Fibroblast of lung (primary cell): ENCODE measurements at places on chromosomes 3 and 15.

DNA sequence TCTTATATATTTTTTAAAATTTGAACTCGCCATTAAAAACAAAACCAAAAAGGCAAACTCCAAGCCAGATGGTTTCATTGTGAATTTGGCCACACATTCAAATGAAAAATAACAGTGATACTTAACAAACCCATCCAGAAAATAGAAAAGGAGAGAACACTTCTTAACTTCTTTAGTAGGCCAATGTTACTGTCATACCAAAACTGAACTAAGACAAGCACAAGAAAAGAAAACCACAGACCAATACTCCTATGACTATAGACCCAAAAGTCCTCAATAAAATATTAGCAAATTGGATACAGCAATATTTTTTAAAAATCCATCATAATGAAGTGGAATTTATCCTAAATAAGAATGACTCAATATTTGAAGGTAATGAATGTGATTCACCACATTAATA, 73.5 kb upstream of the ALDH1A3 start:
- no peak for DNase-seq

DNA sequence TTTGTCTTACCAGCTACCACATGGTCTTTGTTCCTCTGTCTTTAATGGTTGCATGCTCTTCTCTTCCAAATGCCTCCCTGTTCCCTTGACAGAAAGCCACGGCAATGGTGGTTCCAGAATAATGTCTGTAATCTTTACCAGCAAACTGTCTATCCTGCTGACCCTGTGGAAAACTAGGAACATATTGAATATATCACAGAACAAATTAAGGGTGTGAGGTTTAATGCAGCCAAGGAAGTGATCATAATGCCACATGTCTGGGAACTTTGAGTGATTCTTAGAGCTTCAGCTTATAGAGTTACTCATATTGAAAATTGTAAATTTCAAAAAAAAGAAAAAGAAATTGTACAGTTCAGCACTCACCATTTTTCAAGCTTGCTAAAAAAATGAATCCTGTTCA, 282.9 kb upstream of the RARB start:
- DNase-seq, result no peak

DNA sequence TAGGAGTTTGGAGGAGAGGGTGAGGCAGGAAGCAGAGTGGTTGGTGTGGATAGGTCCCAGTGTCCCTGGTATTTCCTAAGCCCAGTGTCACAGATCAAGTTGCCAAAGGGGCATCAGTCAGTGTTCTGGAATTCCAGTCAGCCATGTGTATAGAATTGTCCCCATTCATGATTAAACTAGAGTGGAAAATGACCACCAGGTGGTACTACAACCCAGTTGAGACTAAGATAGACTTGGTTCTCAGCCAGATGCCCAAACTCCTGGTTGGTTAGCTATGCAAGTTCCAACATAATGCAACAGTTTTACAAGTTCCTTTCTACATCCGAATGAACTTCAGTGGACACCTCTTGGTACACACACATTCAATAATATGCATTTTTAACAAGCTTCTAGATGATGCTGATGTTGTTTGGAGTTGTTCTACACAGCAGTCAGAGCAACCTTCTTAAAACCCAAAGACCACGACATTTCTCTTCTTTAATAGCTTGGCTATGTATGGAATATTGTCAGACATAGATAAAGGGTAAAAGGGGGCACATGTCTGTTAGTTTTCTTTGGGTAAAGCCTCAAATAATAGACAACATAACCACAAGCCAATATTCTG, 8.4 kb upstream of the ATR start:
- peak; percentile 72 for DNase-seq

GRCh38 chr15:57652481-57652880, 54.0 kb upstream of the POLR2M start:
- DNase-seq, result no peak

DNA sequence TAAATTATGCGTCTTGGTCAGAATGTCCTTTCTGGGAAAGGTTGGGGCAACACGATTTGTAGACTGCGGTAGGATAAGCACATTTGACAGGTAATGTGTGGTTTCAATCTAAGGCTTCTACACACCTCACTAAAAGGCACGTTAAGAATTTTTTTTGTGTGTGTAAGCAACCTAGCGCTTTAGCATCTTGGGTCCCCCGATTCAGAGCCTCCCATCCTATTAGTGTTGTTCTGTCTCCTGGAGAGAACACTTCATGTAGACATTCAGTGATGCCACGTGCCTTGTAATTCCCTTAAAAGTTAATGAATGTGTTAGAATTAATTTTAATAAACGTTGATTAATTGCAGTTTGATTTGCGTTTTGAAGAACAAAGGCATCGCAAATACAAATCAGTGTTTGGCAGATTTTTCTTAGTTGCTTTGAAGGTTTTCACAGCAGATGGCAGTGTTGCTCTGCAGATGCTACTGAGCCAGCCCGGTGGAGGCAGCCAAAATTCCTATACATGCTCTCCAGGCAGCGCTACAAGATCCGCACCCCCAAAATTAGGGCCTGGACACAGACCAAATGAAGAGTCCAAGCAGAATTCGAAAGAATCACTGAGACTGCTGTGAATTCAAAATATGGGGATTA, 63.5 kb downstream of the OTOL1 start:
- peak; percentile 61 for DNase-seq

DNA sequence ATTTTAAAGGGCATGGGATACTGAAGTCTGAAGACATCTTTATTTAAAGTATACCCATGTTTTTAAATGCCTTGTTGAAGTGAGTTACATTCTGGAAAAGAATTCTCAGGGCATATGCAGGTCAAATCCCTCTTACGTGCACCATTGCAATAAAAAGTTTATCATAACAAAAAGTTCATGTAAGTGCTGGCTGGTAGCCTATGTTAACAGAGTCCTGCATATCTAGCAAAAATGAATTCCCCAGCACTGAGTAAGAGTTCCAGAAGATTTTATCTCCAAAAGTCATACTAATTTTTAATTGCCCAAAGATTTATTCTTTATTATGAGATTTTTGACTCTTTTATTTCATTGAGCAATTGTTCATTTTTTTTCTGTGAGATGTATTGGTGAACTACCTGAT, 104.7 kb upstream of the ROBO1 start:
- peak; percentile 92 for DNase-seq

GRCh38 chr3:24540821-24541220, 46.2 kb upstream of the THRB start:
- no peak for DNase-seq

- DNase-seq, result peak; percentile 56
These were observed 163.6 kb downstream of the KCNMB2 start for GRCh38 chr3:178699810-178700209.

DNA sequence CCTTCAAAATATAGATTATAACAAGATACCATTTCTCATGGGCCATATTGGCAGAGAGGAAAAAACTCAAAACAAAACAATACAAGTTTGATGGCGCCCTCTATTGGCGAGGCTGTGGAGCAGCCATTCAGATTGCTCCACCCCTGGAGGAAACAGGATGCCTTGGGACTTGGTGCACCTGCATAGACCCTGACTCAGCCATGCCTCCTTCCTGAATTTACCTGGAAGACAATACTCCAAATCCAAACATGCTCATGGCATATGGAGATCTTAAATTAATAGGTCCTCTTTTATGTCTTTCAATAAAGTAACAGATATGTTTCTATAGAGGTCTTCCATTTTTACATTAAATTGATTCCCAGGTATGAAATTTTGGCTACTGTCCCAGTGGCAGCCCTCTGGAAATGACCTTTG, 90.0 kb downstream of the APBA2 start:
- peak; percentile 43 for DNase-seq

DNA sequence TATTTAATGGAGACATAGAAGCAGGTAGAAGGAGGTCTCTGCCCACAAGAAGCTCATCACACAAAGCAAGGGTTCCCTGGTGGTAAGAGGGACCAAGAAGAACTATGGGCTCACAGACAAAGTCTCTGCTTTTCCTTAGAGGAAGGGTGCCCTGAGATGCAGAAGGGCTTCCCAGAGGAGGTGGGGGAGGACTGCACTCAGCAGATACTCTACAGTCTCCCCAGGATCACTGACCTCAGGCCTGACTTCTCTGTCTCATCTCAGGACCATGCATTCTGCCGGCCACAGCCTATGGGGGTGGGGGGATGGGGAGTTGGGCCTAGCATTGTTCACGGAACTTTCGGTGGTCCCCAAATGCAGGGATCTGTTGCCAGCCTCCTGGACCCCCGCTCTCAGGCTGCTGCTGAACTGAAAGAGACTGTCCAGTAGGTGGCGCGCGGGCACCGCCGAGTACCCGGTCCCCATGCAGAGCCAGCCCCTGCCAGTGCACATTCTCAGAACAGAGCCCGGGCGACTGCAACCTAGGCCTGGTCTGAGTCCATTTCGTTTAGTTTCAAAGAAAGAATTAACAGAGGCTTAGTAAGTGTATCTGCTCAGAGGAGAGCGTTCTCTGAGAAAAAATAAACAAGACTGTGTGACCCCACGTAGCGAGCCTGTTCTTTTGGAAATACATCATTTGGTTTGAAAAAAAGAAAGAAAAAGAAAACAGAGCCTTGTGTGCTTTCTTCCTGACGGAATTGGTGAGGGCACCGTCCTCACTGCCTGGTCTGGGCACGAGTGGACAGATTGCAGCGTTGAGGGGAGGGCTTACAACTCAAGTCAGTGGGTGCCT, 74.1 kb downstream of the LRTM1 start:
- DNase-seq, result peak; percentile 61

GRCh38 chr3:63193647-63194046, 84.5 kb upstream of the SYNPR start:
- peak; percentile 27 for DNase-seq

GRCh38 chr15:34847598-34847997, 52.2 kb upstream of the ACTC1 start:
- DNase-seq, result no peak

DNA sequence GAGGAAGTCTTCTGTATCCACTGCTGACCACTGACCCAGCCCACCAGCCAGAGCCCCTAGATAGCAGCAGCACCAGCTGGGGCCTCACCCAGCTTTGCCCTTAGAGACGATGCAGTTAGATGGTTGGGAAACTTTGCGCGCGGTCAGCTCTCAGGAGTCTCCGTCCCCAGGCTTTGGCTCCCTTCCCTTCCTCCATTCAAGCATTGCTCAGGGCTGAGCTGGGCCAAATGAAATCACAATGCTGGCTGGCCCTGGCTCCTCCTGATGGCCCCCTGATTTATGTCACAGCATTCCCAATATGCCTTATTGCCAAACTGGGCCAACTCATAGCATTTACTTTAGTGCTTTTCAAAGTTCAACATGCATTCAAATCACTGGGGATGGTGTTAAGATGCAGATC, 34.6 kb upstream of the RHCG start:
- no peak for DNase-seq

DNA sequence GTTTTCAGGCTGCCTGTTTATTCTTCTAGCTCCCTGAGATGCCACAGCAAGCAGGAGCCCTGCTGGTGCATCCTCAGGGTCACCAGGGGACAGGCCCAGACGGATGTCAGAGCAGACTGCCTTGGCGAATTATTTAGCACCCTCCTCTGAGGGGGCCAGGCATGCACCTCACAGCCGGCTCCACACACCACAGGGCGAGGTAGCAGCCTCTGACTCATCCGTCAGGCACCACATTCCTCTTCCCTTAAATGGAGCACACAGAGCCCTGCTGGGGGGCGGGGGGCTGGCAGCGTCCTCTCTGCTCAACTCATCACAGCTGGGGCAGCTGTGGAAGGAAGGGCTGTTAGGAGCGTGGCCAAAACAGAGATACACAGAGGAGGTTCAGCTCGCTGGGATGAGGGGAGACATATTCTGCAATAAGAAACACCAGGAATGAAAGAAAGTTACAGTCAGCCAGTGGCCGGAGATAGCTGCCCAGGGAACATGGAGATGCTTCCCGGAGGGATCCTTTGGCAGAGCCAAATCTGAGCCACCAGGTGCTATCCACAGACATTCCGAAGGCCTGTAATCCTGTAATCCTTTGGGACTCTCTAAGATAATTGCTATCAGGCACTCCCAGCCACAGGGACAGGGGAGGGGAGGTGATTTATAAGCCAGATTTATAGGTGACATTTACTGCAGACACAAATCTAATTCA, 13.9 kb upstream of the PRICKLE2 start:
- DNase-seq, result peak; percentile 98

- peak; percentile 41 for DNase-seq
These were observed at the start of gene CD80 for GRCh38 chr3:119559441-119559963. TSS of gene CD80 (minus strand) at chr3:119559614. CDS start at chr3:119557728, 1,886 bp downstream.

- DNase-seq, result no peak
These were observed 5.8 kb upstream of the OXTR start for GRCh38 chr3:8775181-8775580.

DNA sequence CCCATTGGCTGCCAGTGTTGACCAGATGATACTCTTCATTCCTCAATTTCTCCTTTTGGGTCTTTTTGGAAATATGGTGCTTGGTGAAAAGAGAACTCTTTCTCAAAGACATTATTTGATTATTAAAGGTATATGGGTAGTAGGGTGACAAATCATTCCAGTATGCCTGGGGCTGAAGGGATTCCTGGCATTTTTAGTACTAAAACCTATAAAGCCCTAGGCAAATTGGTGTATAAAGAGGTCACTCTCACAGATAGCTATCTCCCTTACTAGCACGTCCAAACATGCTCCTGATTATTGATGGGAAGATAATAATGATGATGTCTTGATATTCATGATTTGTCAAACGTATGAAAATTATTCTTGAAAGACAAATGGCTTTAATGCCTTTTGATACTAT, 1.1 kb downstream of the GABRR3 start:
- DNase-seq, result no peak

- no peak for DNase-seq
These were observed 11.7 kb downstream of the LRRFIP2 start for GRCh38 chr3:37162501-37163245.

DNA sequence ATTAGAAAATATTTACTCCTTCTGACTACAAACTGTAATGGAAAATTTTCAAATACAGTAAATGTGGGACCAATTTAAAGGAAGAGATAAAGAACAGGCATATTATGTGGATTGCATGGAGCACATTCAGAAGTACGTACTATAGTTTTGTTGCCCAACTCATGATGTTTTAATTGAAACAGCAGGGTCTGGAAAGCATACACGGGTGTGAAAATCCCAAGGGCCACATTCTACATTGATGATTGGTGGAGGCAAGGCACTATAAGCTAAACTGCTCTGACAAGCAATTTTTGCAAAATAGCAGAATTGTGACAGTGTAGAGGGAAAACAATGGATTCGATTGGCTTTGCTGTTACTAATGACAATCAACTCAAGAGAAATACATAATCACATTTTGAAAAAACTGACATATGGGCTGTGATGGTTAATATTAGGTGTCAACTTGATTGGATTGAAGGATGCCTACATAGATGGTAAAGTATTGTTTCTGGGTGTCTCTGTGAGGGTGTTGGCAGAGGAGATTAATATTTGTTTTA, 458.6 kb downstream of the PYDC2 start:
- no peak for DNase-seq

- no peak for DNase-seq
These were observed 10.3 kb upstream of the CD47 start for GRCh38 chr3:108100906-108101660.

GRCh38 chr3:177058648-177059047, 138.6 kb downstream of the TBL1XR1 start:
- DNase-seq, result no peak

DNA sequence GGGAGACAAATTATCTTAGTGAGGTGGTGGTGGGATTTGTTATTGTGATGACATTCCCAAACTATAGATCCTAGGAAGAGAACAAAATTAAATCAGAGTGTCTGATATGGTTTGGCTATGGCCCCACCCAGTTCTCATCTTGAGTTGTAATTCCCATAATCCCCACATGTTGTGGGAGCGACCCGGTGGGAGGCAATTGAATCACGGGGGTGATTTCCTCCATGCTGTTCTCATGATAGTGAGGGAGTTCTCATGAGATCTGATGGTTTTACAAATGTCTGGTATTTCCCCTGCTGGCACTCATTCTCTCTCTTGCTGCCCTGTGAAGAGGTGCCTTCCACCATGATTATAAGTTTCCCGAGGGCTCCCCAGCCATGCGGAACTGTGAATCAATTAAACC, 62.0 kb downstream of the RPL22L1 start:
- no peak for DNase-seq
